ENCODE measurements at places on chromosomes 4 and X.

DNA sequence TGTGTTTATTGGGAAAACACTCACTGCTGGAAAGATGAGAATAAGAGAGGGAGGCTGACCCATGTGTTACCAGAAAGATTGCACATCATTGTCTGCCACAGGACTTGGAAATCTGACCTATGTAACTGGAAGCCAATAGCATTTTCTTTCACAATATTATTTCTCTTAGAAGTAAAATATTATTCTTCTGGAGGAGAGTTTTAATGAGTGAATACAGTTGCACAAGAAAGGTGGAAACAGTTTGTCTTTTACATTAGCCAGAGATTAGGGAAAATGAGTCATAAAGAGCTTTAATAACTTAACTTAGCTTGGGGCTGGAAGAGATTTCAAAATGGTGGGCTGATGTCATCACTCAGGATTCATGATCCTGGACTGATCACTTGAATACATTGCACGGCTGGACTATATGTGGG is 31.5 kb upstream of the LNX1 start:
- peak; percentile 88 for DNase-seq

DNA sequence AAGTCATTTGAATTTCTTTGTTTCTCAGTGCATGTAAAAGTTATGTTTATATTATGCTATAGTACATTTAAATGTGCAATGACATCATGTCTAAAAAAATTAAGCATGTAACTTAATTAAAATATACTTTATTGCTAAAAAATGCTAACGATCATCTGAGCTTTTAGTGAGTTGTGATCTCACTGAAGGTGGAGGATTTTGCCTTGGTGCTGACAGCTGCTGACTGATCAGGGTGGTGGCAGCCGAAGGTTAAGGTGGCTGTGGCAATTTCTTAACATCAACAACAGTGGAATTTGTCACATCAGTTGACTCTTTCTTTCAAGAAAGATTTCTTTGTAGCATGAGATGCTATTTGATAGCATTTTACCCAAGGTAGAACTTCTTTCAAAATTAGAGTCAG is 6.6 kb downstream of the ANAPC4 start:
- DNase-seq = no peak

- DNase-seq = no peak
Observed at GRCh38 chr4:183323295-183323694, 1.1 kb upstream of the CLDN24 start.

DNA sequence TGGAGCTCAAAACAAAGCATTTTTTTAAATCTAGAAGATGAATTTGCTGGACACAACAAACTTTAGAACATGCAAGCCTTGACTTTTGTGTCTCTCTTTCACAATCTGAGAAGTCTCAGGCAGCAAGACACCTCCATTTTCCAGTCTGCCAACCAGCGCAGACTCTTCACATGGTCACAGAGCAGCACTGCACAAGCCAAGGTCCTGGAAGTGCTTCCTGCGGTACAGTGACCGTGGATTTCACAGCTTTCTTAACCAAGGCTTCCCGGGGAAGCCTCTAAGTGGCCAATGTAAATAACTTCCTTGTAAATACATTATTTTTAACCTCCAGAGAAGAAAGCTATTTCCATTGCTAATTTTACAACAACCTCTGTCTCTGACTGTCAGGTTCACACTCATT is 31.2 kb downstream of the ZNF827 start:
- no peak for DNase-seq

DNA sequence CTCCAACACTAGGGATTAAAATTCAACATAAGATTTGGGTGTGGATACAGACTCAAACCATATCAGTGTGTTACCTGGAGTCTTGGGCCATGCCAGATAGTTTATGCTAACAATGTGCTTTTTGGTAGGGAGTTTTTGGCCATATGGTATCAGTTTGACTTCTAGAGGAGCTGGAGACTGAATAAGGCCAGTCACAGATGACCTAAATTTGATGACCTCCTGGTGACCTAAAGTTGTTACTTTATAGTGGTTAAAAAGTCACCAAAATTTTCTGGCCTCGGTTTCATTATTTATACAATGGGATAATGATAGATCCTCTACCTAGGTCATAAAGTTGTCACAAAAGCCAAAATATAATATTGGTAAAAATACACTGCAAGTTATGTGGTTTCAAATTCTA is 877.1 kb downstream of the RAPGEF2 start:
- no peak for DNase-seq

- peak; percentile 66 for DNase-seq
Observed at GRCh38 chr4:78784236-78784865, 8.2 kb downstream of the BMP2K start.

DNA sequence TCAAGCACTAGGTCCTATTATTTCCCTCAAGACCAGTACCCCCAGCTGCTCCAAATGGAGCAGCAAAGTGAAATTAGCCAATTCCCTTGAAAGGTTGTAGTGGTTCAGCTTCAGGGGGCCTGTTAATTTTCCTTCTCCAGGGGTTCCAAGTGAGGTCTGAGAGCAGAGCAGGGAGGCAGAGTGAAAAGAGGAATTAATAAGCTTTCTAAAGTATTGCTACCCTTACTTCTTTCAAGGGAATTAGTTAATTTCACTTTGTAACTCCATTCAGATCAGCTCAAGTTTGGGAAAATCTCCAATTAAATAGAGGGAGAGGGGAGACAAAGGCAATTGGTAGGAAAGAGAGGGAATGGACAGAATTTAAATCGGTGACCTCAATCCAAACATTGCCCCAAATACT is 78.7 kb upstream of the SLC7A11 start:
- no peak for DNase-seq

DNA sequence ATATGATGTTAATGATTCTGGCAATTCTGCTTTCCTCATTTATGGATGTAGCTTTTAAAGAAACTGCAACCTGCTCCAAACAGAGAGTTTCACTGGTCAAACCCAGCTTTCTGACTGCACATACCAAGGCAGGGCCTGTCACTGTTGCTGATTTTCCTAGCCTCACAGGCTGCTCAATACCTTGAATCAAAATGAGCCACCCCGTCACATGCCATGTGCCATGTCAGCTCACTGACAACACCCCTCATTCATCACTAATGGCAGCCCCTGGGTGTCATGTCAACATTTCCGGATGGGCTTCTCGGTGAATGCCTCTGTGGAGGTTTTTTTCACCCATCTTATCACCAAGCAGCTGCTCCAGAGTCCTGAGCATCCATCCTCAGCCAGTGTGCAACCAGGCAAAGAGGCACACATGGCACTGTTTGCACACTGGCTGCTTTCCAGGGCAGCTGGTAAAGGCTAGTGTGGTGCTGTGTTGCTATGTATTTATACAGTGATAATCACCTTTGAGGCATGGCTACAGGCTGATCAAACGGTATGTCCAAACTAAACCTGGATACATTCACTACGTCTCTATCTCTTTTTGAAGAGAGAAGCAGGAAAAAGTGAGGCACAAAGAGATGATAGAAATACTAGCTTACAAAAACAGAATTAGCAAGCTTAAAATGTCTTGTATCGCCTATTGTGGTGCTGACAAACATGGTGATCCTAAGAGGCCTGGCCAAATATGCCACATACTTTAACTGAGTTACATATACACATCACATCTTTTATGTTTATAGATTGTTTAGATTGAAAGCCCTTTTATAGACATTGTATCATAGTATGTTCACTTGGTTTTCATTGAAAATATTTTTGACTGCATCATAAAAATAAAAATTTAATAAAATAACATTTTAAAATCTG is 94.6 kb upstream of the INPP4B start:
- no peak for DNase-seq

- peak; percentile 44 for DNase-seq
Observed at GRCh38 chr4:100165809-100166208, 24.5 kb downstream of the DDIT4L start.

DNA sequence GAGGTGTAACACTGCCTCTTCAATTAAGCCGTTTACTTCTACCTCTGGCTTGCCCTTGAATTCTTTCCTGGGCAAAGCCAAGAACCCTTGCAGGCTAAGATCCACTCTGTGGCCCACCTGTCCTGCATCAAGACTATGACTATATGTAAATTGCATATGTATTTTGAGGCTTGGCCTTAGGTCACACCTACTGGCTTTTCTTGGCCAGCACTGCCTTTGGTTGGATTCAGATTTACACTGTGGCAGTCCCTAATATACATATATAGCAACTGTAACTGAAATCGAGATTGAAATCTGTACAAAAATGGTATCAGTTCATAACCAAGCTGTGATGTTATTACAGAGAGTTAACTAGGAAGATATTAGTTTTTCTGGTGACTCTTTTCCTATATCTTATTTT is 151.5 kb downstream of the CFAP47 start:
- DNase-seq = no peak

GRCh38 chr4:117660668-117661067 is 373.6 kb upstream of the NDST3 start:
- no peak for DNase-seq

- DNase-seq = peak; percentile 4
Observed at GRCh38 chr4:122003335-122003734, 51.5 kb upstream of the TRPC3 start.

- peak; percentile 76 for DNase-seq
Observed at GRCh38 chr4:25795566-25796454, 67.0 kb downstream of the SEL1L3 start.

DNA sequence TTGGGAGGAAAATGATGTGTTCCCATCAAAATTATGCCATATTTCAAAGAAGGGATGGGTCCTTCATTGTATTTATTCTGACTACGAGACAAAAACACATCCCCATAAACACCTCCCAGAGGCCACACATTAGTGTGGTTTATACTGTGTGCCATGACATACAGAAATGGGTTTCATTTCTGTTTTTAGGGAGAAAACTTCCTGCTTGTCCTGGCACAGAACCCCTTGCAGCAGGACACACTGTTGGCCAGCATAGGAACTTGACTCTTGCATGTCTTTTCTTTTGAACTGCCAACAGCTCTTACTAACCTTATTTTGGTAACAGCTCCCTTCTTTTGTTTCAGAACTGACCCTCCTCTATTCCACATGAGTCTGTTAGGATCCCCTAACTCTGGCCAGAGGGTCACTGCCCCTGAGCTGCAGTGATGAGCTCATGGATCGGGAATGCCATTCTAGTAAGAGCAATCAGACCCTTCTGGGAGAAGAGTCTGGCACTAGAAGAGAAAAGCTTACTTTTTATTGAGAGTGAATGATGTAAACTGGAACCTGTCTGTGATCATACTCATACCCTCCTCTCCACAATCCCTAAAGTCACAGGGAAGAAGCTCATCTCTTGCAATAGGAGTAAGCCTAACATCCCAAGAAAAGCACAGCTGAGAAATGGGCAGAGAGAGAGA is 86.4 kb downstream of the SMIM20 start:
- DNase-seq = no peak

DNA sequence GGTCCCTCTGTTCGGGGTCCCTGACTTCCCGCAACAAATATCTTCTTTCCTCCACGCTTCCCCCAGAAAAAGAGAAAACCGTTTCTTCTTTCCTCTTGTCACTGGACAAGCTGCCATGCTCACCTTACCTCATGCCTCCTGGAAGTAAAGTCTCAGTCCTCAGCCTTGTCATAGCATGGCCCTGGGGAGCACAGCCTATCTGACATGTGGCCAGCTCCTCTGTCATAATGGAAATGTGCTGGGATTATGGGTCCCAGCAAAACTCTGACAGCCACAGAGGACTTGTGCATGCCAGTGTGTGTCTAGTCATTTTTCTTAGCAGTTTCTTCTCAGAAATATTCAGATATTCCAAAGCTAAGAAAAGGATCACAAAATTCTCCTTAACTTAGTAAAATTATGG is 122.4 kb downstream of the AASDH start:
- DNase-seq = no peak

GRCh38 chr4:158102904-158103303 is 69.9 kb downstream of the GASK1B start:
- no peak for DNase-seq

GRCh38 chrX:41332005-41332404 is 2.0 kb upstream of the DDX3X start:
- DNase-seq = no peak

DNA sequence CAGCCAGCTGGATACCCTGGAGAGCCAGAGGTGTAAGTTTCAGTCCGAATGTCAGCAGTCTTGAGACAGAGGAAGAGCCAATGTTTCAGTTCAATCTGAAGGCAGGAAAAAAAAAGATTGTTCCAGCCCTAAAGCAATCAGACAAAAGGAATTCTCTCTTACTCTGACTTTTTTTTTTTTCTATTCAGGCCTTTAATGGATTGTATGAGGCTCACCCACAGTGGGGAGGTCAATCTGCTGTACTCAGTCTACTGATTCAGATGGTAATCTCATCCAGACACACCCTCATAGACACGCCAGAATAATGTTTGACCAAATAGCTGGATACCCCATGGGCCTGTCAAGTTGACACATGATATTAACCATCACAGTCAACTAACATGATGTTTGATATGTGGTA is 51.9 kb downstream of the TEX13A start:
- DNase-seq = no peak

- no peak for DNase-seq
Observed at GRCh38 chrX:19684311-19684710, 169.0 kb upstream of the MAP3K15 start.

DNA sequence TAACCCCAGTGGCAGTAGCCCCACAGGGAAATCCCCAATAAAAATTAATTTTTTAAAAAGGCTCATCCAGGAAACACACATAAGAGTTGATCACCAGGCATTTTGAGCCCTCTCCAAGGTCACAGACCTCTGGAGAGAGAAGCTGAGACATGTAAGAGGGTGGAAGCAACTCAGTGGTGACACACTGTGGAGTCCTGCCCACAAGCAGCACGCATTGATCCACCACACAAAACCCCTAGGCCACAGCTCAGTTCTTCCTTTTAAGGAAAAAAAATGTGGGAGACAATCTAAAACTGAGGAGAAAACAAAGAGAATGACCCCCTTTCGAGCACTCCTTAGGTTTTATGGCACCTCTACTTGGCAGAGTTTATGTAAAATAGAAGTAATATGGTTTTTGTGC is 71.7 kb upstream of the S100G start:
- no peak for DNase-seq

DNA sequence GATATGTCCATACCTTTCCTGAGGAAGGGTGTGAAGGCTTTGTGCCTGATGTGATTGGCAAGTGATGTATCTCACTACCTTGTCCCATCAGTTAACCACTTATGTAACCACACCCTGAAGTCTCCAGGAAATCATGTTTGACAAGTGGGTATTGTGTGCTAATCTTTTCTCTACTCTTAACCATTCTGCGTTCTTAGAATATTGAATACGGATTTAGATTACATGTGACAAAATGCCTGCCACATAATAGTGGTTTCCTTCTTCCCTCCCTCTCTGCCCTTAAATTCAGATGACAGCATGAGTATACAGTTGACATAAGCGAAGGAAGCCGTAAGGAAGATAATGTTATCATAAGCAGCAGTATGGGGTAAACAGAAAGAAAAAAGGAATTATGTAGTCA is 108.4 kb downstream of the KLHL8 start:
- DNase-seq = no peak

GRCh38 chr4:177638871-177639270 is 196.6 kb upstream of the AGA start:
- no peak for DNase-seq

GRCh38 chrX:111874241-111874640 is 1.7 kb upstream of the TRPC5OS start:
- no peak for DNase-seq
